LHCN-M2 (cell line): ENCODE measurements at places on chromosomes 2 and 18.

DNA sequence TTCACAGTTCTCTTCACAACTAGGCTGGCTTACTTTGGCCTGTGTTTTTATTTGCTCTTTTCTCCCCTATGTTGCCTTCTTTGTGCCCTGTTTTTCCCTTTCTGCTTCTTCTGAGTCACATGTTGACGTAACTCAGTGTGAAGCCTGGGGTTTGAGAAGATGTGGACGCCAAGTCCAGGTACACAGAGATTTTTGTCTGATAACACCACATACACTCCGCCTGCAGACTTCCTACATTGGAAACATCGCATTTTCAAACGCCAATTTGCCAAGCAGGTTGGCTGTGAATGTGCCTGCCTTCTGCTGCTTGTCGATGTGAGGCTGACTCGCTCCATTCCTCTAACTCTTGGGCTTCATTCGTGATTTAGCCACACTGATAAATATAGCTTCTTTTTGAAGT lies 62.6 kb upstream of the FN1 start:
- no peak for DNase-seq

DNA sequence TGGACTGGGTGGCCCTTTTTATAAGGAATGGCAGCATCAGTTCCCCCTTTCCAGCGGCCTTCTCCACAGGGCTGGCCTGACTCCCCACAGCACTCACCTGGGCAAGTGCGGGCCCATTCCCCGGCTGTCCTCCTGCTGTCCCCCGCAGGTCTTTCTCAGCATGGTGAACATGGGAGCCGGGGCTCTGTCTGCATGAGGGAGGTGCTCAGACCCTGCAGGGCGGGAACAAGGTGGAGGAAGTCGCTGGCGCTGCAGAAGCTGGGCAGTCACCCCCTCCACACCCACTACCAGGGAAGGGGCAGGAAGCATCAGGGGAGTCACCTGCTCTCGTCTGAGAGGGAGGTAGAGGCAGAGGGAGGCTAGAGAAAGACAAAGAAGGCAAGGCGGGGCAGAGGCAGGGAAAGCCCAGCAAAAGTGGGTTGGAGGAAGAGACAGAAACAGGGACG lies 12.2 kb downstream of the HES6 start:
- no peak for DNase-seq

DNA sequence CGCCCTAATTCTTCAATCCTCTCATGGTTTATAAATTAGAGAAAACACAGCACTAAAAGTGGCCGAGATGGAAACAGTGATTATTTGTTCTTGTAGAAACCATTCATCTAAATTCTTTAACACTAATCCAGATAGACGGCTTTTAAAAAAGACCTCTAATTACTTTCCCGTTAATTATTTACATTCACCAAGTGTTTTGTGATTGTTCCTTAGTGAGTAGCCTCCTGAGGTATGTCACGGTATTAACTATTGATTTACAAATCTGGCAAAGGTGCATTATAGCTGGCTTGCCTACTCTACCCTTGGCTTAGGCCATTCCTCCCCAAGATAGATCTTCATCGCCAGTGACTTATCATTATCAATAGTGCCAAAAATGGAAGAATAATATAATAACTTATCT lies 436.4 kb upstream of the ST6GAL2 start:
- no peak for DNase-seq

DNA sequence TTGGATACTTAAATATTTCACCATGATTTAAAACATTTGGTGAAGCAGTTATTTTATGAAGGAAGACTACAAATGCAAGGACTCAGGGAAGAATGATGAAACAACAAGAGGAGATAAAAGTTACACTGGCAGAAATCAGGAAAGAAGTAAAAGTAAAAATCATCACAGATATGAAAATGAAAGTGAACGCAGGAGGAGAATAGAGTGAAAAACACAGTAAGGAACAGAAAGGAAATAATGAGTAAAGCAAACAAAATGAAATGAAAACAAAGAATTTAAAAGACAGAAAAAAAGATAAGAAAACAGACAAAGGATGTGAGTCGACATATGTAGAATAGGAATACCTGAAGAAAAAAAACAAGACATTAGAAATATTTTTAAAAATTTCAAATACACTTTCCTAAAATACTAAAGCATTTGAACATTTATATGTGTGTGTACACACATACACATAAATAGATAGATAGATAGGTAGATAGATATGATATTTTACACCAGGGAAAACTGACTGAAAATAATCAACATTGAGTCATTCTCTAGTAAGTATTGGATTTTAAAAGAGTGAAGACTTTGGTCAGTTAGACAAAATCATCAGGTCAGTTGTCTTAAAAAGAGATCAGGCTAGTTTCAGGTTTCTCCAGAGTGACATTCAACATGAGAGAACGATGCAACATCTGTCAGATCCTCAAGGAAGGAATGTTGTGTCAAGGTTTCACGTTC lies 12.1 kb upstream of the KDSR start:
- DNase-seq = peak; percentile 29

DNA sequence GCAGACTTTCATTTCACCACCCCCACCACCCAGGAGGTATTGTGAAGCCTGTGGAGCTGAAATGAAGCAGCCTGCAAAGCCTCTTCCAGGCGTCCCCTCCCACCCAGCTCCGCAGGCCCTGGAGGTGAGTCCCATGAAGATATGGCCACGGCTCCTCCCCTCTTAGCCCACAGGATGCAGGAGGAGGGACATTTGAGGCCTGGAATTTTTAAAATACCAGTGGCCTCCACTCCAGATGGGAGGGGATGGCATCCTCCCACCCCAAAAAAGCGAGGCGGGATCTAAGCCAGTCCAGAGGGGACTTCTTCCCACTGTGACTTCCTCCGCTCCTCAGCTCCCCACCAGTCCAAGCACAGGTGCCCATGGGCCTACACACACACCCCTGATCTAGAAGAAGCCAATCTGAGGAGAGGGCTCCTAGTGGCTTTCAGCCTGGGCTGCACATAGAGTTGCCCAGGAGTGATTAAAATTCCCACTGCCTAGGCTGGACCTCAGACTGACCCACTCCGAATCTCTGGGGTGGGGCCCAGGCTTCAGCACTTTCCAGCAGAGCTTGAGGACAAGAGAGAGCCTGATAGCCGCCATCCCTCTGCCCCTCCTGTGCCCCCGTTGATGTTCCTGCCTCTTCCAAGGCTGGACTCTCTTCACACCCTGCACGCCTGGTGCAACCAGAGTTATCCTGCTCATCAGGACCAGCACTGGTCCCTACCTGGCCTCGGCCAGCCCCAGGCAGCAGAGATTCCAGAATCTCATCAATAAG lies 206.9 kb downstream of the TNS1 start:
- no peak for DNase-seq

GRCh38 chr2:233999182-233999581 lies 51.3 kb upstream of the SPP2 start:
- DNase-seq = no peak

- no peak for DNase-seq
Measured at GRCh38 chr2:35741556-35741955, 614.0 kb upstream of the CRIM1 start.

DNA sequence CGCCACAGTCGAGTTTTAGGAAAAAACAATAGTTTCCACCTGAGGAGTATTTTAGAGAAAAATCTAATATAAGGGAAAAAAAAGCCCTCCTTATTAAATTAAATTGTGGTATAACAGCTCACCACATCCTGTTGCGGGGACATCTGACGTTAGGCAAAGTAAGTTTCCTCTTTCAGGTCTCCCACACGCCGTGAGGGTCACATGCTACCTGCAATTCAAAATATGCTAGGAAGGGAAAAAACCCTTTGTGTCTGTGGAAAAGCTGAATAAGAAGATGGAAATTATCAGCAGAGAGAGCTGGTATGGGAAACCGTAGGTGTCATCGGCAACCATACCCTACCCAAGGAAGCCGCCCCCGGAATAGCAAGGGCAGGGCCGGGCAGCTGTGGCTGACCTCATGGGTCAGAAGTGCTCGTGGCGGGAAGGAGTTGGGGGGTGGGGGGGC lies 128.0 kb downstream of the NFATC1 start:
- DNase-seq = no peak
